ENCODE measurements at places on chromosomes 16 and 17.

DNA sequence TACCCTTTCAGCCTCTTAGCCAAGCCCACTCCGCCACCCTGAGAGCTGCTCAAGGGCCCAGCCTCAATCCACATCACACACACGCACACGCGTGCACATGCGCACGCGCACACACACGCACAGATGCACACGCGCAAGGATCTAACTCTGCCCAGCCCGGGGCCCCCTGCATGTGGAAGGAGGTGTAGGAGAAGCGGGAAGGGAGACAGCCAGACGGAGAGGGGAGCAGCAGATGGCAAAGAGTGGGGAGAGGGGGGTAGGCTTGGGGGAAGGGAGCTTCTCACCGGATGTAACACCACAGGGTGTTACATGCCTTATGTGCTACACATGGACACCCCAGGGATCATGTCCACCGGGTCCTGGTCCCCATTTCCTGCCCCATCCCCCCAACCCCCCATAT is 15.3 kb downstream of the DLG4 start:
- DNase-seq: no peak

GRCh38 chr17:64679710-64680216 is 17.7 kb upstream of the SMURF2 start:
- DNase-seq: no peak

DNA sequence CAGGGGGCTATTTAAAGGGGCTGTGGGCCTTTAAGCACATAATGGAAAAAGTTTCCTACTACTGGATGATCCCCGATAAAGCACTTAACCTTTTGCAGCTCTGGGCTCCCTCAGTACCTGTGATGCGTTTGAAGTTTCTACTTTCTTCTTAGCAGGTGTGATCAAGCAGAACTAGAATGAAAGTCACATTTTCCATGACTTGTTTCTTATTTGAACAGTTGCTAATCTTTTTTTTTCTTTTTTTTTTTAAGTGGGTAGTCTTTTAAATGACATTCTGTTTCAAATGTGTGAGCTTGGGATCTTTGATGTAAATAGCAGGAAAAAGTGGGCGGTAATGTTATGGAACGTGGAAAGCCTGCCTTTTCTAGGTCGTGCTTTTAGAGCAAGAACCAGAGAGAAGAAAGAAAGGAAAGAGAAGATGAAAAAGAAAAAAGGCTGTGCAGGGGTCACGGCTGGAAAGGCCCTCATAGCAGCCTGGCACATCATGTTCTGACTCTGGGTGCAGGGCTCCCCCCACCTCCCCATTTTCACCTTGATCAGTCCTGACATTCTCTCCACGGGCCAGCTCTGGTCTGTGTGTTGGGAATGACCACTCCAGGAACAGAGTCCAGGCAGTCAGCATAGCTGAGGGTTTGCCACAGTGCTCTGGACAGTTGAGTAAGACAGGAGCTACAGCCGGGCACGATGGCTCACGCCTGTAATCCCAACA is 150.6 kb downstream of the CLEC16A start:
- DNase-seq: no peak

- no peak for DNase-seq
Observed at GRCh38 chr17:4648741-4649140, 7.3 kb upstream of the ALOX15 start.

DNA sequence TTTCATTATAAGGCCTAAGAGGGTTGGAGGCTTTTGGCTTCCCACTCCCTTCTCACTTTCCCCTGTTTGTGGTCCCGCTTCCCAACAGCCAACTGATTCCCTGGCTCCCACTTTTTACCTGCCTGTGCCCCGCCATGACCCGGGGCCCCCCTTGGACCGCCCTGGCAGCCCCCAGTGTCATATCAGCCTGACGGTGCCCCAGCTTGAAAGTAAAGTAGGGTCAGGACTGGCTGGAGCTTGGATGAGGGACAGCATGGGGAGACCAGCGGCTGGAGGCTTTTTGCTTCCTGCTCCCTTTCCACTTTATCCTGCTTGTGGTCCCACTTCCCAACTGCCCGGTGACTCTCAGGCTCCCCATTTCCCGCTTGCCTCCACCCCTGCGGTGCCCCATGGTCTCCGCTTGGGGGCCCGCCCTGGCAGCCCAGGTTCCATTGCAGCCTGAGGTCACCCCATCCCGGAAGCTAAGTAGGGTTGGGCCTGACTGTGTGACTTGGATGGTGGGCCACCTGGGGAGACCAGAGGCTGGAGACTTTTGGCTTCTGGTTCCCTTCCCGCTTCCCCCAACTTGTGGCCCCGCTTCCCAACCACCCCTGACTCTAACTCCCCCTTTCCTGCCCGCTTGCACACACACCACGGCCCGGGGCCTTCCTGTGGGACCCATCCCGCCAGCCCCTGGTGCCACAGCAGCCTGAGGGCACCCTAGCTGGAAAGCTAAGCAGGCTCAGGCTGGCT is 2274.7 kb downstream of the TP53TG3F start:
- no peak for DNase-seq

DNA sequence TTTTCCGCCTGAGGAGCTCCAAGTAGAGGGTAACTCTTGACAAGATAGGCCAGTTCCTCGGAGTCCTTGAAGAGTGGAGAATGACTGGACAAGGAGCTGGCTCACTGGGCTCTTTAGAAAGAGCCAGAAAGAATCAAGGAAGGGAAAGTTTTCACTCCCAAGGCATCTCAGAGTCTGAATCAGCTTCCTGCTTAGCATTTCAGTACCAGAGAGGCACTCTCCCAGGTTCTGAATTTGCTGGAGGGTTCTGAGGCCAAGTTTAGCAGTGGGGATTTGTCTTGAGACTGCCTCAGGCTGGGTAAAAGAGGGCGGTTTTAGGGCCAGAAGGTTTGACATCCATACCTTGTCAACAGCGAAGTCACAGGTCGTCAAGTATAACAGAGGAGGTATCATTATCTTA is 25.5 kb downstream of the GP2 start:
- no peak for DNase-seq

DNA sequence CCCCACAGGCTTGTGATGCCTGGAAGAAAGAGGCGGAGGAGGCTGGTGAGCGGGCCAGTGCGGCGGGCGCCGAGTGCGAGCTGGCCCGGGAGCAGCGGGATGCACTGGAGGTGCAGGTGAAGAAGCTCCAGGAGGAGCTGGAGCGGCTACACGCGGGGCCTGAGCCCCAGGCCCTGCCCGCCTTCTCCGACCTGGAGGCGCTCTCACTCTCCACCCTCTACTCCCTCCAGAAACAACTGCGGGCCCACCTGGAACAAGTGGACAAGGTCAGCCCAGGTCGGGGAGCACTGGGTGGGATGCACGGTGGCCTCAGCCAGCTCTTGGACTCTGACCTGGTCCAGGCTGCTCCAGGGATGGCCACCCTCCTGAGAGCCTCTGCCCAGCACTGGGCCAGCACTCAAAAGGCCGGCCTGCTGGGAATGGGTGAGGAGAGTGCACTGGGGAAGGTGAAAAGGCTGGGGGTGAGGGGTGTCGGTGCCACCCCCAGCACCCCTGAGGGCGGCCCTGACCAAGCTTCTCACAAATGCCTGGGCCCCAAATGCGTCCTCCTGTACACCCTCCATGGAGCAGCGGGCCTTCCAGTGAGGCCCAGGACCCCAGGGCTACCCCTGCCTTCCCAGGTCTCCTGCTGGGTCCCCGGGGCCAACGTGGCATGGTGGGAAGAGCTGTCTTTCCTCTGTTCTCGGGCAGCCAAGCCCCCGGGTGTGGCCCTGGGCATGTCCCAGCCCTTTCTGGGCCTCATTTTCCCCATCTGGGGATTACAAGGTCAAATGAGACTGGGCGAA is 20.8 kb downstream of the UNC13D start:
- DNase-seq: no peak

DNA sequence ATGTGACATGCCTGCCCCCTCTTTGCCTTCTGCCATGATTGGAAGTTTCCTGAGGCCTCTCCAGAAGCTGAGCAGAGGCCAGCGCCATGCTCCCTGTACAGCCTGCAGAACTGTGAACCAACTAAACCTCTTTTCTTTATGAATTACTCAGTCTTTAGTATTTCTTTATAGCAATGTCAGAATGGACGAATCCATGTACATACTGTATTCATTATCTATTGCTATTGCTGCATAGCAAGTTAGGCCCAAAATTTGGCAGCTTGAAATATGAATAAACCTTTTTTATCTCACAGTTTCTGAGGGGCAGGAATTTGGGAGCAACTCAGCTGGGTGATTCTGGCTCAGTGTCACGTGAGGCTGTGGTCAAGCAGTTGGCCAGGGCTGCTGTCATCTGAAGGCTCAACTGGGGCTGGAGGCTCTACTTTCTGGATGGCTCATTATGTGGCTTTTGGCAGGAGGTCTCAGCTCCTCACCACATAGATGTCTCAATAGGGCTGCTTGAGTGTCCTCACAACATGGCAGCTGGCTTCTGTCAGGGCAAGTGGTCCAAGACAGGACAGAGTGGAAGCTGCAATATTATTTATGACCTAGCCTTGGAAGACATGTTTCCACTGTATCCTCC is 40.0 kb downstream of the SOCS1 start:
- DNase-seq: no peak

DNA sequence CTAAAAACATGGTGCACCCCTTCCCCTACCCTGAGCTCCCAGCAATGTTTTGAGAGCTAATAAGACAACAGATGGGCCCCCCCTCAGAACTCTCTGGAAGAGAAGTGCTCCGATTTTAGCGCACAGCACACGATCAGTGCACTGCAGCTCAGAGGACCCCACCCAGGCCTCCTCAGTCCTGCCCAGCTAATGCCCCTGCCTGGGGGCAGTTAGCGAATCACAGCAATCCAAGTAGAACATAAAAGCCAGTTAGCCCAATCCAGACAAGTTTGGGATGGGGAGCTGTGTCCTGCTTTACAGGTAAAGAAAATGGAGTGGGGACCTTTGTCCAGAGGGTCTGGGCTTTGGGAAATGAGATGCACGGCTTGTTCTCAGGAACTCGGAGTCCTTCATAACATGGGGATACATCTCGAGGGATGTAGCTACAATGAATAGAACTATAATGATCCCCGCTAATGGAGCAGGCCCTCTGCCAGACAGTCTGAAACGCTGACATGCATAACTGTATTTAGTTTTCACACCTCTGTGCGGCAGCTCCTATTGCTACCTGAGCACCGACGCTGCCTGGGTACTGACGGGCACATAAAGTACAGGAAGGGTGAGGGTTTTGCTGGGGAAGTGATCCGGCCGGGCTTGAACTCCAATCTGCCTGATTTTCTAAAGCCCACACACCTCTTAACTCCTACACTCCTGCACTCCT is 29.7 kb upstream of the CDC42EP4 start:
- no peak for DNase-seq

DNA sequence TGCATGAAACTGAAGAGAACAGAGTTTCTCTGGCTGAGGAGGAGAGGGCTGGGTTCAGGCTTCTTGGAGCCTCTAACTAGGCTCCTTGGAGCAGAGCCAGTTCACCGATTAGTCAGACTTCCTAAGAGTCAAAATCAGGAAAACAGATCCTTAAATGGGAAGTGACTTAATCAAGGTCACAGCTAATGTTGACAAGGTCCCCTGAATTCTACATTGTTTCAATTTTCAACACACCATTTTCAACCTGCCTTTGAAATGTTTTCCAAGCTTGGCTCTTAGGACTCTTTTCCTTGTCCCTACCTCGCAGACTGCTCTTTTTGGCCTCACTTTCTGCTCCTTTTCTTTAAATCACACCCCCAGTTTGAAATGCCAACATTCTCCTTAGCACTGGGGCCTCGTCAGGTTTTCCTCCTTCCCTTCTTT is 16.3 kb downstream of the MYL4 start:
- DNase-seq: no peak

- DNase-seq: no peak
Observed at GRCh38 chr17:8754890-8755289, 3.5 kb downstream of the SPDYE4 start.

- DNase-seq: no peak
Observed at GRCh38 chr16:88298833-88299745, 83.7 kb upstream of the ZNF469 start.

DNA sequence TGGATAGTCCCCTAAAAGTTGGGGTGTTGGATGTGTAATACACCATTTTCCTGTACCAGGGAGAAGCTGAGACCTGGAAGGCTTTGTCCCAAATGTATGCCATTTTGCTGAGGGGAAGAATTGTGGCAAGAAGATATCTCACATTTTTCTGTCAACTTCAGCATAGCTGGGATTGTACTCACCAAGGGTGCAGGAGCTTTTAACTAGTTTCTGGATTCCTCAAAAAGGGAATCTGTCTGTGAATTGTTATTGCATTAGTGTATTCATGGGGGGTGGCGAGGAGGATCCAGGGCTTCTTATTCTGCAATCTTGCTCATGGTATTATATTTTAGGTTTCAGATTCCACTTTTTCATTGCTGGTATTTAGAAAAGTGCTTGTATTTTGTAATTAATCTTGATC is 208.2 kb upstream of the MYOCD start:
- no peak for DNase-seq

DNA sequence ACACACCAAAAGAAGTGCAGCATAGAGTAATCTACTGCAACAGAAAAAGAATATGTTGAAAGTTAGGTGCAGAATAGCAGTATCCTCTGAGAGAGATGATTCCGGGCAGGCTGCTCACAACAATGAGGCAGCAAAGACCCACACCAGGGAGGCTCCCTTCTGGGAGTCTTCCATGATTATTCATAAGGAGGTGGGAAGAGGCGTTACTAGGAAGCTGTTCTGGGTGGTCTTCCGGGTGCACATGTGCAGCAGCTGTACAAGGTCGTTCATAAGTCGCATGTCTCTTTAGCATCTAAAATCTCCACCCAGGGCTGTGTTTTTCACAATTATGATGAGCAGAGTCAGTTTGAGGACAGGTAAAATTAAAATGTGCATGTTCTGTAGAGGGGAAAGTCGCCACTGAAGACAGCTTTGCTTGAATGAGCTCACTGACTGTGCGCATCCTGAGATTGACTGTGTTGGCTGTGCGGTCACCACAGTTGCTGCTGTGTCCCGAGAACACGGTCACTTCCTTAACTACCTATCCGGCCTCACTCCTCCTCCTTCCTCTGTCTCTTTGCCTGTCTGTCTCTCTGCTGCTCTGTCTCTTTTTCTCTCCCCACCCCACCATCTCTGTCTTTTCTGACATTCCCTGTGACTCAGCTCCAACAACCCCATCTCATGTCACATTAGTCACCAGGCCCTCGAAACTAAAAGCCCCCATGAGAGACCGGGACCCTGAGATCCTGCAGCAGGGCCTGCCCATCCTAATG is 125.5 kb upstream of the HSBP1 start:
- no peak for DNase-seq

- no peak for DNase-seq
Observed at GRCh38 chr16:51981725-51982124, 565.2 kb downstream of the TOX3 start.

DNA sequence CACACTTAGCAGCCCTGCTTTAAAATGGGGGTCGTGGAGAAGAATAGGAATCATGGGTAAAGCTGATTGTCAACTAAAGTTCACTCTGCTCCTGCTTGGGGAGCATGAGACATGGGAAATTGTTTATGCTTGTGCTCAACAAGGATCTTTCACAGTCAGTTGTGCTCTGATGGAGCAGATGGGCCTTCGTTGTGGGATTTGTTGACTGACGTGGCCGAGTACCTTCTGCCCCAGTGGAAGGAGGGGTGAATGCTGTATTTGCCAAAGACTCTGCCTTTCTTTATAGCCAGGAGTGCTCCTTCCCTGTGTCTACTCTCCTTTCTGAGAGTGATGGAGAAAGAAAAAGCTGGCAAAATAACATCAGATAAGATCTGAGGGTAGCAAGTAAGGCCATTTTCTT is 11.4 kb downstream of the ARSG start:
- no peak for DNase-seq
